ENCODE measurements at places on chromosomes 7 and 10. TPM values are rescaled to one million over a fixed set of nuclear protein-coding genes. Genes with fewer than 3 reads are reported as not detected.

- no peak for DNase-seq
Observed at GRCh38 chr10:126499744-126500143, 111.5 kb upstream of the ADAM12 start.

DNA sequence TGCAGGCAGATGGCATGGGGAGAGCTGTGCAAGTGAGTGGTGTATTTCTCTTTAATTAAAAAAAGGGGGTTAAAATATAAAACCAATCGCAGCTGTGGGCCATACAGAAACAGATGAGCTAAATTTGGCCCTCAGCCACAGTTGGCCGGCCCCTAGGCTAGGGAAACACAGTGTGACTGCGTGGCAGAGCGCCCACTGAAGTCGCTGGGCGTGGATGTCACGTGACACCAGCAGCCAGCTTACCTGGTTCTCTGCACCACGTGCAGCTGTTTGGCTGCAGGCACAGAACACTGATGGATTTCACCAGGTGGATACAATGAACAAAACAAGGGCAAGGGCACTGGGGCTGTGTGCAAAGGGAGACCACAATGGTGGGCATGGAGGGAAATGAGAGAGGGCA lies 119.3 kb upstream of the ZNF746 start:
- no peak for DNase-seq

- DNase-seq: no peak
Observed at GRCh38 chr10:50216894-50217293, 34.4 kb downstream of the ASAH2 start.

DNA sequence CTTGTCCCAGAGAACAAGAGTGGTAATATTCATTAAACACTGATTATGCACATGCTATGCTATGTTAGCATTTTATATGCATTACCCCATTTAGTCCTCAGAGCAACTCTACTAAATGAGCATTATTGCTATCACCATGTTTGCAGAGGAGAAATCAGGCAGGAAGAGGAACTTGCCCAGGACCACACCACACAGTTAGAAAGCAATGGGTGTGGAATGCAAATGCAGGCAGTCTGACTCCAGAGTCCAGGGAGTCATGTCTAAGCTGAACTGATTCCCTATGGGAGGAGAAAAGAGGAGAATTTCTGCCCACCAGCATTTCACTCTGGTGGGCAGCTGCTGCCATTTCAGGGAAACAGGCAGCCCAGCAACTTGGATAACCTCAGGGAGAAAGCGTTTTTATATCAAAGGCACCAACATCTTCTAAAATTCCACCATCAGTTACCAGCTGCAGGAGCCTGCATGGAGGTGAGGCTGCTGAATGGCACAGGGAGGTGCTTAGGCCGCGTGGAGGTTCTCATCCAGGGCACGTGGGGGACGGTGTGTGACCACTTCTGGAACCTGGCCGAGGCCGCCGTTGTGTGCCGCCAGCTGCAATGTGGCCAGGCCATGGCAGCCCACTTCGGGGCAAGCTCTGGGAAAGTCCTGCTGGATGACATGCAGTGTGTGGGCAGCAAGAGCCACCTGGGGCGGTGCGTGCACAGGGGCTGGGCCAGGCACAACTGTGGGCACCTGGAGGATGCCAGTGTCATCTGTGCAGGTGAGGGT lies 68.2 kb upstream of the C10orf120 start:
- DNase-seq: no peak

DNA sequence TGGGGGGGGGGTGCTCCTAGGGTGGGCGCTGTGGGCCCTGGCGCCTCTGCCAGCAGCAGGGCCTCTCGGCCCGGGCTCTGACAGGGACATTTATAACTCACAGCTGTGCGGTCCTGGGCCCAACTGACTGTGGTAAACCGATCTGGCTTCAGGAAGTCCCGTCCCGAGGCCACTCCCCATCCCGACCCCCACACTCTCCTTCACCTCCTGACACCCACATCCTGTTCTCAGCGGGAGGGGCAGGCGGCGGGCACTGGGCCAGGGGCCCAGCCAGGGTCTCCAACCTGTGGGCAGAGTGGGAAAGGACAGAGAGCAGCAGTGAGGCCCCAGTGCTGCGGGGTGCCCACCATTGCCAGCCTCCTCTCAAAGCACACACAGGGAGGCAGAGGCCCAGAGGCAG lies 69.1 kb downstream of the ZMIZ1 start:
- peak; percentile 61 for DNase-seq

- DNase-seq: no peak
Observed at GRCh38 chr7:131329176-131329570, 1.5 kb downstream of the MKLN1 start.

DNA sequence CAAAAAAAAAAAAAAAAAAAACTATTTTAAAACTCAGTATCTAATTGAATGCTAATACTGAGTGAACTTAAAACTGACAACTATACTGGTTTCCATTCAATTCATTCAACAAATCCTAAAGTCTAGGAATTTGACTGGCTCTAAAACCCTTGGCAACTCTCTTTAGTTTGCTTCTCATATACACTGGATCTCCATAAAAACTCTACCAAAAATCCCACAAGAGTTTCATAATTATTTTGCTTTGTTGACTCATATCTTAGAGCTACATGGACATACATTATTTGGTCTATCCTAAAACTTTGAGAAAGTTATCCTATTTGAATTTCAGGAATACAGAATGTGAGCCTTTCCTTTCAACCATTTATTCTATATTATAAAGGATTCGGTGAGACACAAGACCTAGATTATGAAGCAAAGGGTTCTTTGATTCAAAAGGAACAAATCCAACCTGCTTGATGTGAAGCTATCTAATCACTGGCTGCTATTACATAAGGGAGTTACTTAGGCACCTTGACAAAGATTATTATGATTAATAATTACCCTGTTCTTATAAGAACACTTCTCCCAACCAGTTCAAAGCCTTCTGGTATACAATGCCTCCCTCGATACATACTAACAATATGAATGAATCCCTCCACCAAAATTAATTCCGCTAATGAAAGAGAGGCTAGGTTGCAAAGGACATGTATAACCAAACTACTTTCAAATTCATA lies 15.8 kb upstream of the KMT2E start:
- DNase-seq: no peak

DNA sequence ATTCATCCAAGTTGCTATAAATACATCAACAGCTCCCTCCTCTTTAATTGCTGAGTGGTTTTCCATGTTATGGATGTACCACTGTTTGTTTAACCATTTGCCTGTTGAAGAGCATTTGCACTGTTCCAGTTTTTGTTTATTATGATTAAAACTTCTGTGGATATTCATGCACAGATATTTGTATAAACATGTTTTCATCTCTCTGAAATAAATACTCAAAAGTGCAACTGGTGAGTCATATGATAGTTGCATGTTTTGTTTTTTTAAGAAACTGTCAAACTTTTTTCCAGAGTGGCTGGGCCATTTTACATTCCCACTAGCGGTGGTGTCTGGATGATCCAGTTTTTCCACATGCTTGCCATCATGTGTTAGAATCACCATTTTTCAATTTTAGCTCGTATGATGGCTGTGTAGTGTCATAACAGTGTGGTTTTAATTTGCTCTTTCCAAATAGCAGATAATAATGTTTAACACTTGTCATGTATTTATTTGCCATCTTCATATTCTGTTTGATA lies 33.6 kb downstream of the MEOX2 start:
- no peak for DNase-seq

- DNase-seq: no peak
Observed at GRCh38 chr7:102169651-102170392, 116.8 kb upstream of the SH2B2 start.

DNA sequence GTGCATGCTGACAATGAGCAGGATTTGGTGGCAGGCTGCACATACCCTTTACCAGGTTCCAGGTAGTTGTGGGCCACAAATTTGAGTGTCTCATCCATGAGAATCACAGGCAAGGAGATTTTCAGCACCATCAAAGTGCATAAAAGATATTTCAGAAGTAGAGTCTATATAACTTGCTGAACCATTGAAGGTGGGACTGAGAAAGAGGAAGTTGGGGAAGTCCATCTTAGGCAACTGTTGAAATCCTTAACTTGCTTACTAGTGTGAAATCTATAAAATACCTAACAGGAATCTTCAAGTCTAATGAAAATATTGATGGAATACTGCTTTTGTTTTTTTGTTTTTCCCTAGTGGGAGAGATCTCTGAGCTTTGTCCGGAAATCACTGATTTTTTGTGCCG lies 325.1 kb upstream of the PLXDC2 start:
- no peak for DNase-seq

- DNase-seq: no peak
Observed at GRCh38 chr10:101831169-101831811, 12.3 kb downstream of the KCNIP2 start.

FAM180A gene
- not detected for total RNA-seq

FAM20C gene
- 0.29 TPM for total RNA-seq

MMP21 gene
- not detected for total RNA-seq

PANK1 gene
- 6.4 TPM for total RNA-seq

FAM25A gene
- not detected for total RNA-seq

CUBN gene
- total RNA-seq: 2.4 TPM
